Stimulated activated CD8-positive, alpha-beta memory T cell treated with anti-CD3 and anti-CD28 coated beads, Interleukin-7, amount 100 ng/mL, for 1 hour (primary cell): ENCODE measurements at places on chromosomes 3 and 15.

DNA sequence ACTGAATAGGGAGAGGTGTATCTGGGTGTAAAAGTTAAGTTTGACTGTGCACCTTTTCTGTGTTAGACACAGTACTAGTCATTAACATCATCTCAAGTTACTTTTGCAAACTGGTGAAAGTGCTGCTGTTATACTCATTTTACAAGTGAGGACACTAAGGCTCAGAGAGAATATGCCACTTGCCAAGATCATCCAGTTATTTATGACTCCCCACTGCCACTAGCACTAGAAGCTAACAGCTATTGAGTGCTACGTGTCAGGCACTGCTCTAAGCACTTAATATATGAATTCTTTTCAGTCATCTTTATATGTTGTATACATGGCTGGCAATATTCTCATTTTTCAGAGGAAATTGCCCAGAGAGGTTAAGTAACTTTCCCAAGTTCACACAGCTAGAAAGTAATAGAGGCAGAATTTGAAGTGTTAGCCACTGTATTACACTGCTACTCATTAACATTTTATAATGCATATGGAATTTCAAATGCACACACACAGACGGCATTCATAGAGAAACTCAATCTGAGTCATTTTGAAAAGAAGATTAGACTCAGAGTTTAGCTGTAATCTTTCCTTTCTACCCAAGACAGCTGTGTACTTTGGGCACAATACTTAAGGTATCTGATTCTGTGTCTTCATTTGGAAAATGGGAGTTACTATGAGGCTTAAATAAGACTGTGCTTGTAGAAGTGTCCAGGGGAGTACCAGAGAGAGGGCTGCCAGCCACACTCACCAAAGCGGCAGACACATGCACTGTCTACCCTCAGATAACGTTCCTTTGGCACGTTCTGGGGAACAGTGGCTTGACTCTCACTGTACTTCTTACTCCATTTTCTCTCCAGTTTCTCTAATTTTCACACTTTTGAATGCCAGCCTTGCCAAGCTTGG, 1.3 kb upstream of the MASP1 start:
- no peak for DNase-seq

- DNase-seq = no peak
These were observed 352.6 kb upstream of the NDN start for GRCh38 chr15:24039683-24040082.

DNA sequence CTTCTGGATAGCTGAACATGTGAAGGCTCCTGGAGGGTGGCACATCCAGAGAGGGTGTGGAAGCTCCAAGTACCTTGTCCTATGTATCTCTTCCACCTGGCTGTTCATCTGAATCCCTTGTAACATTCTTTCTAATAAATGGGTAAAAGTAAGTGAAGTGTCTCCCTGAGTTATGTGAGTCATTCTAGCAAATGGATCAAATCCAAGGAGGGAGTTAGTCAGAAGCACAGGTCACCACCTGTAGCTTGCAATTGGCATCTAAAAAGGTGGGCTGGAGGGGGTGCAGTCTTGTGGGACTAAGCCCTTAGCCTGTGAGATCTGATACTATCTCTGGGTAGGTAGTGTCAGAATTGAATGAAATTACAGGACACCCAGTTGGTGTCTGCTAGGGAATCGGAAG, 71.0 kb downstream of the WWTR1 start:
- no peak for DNase-seq

DNA sequence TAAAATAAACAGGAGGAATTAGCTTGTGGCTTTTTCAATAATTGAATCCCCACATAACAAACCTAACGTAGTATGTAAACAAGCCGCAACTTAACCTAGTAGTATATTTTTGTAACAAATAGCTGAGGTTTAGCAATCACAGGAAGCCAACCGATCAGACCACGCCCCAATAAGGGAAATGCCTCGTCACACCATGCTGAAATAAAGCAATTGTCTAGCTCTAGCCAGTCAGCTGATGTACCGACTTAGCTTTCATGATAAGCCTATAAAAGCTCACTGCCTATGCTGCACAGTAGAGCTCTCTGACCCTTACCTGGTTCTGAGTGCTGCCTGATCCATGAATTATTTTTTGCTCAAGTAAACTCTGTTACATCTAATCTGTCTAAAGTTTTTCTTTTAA, 208.9 kb downstream of the ROBO1 start:
- DNase-seq = no peak
